ENCODE measurements at places on chromosomes 3 and 15.

DNA sequence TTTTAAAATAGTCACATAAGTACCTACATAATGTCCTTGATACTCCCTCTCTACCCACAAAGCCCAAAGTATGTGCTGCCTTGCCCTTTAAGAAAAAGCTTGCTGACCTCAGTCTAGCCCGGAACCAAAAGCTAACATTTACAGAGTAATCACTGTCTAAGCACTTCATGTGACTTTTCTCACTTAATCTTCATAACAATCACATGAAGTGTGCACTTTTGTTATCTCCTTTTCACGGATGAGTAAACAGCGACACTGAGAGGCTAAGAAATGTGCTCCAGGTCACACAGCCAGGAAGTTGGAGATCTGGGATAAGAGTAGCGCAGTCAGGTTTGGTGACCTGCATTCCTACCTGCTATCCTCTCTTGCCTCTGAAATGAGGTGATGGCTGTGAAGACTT, 194.0 kb downstream of the ITPR1 start:
- no peak for DNase-seq

DNA sequence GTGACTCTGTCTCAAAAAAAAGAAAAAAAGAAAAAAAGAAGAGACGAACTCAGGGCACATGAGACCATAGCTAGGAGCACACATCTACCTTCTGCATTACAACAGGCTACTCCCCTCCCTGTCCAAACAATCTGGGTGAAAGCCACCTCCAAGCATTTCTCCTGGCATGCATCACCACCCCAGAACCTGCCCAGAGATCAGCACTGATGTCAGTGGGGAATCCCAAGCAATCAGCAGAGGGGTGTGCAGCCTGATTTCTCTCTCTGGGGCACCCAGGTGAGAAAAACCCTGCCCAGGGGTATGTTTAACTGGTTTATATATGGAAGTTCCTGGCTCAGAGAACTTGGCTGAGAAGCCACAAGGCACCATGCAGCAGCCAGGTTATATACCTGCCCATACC, 59.4 kb downstream of the CDC25A start:
- no peak for DNase-seq

- DNase-seq: no peak
Observed at GRCh38 chr3:143001034-143001368, 369 bp upstream of the U2SURP start.

DNA sequence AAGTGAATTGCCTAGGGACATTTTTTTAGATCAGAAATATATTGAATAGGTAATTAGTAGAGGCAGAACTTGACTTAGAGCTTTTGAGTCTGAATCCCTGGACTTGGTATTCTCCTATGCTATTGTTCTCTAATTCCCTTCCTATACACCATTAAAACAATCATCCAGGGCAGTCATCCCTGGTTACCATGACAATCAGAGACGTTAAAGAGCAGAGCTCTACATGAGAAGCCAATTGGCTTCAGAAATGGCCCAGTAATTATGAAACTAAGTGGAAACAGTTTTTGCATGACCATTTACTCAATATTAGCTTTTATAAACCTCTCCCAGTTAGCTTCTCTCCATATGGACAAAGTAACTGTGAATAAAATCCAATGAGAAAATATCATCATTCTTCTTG, 182.1 kb upstream of the TP63 start:
- DNase-seq: no peak

- no peak for DNase-seq
Observed at GRCh38 chr3:16118396-16118795, 56.1 kb upstream of the GALNT15 start.

DNA sequence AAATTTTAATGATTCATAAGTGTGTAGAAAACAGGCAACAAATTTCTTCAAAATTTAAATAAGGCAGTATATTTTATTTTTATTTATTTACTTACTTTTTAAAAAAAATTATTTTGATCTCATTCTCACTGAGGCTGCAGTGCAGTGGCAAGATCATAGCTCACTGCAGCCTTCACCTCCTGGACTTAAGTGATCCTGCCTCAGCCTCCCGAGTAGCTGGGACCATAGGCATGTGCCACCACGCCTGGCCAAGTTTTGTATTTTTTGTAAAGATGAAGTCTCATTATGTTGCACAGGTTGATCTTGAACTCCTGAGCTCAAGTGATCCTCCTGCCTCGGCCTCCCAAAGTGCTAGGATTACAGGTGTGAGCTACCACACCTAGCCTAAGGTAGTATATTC, 61.2 kb upstream of the XRN1 start:
- DNase-seq: no peak

- no peak for DNase-seq
Observed at GRCh38 chr3:131282379-131282778, 99.2 kb upstream of the NUDT16 start.

- no peak for DNase-seq
Observed at GRCh38 chr3:194005930-194006501, 129.9 kb upstream of the HES1 start.

- DNase-seq: no peak
Observed at GRCh38 chr3:22585504-22585903, 617.6 kb upstream of the UBE2E2 start.

GRCh38 chr15:68586274-68586961, 7.6 kb downstream of the CORO2B start:
- no peak for DNase-seq

DNA sequence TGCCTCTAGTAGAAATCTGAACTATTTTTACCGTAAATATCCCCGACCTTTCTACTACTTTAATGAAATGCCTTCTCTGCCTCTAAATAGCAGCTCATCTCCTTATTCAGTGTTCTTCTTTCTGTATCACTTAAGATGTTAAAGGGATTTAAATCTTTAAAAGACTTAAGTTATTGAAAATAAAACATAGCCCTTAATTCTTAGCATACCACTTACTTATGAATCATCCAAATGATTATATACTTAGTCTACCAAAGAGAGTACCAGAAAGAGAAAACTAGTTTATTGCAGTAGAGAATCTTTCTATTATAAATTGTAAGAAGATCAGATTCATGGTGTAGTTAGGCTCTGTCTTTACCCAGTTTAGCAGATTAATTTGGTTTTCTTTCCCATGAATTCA, 802.0 kb downstream of the TBL1XR1 start:
- DNase-seq: no peak

GRCh38 chr3:101259485-101260341, 60.7 kb downstream of the IMPG2 start:
- no peak for DNase-seq

GRCh38 chr15:77027697-77028450, 32.9 kb downstream of the PSTPIP1 start:
- DNase-seq: no peak

GRCh38 chr15:64622410-64623260, 152.8 kb downstream of the RBPMS2 start:
- no peak for DNase-seq
